Erythroblast (primary cell): ENCODE measurements at places on chromosomes 5 and 9.

- DNase-seq, result no peak
These were observed 661.2 kb upstream of the SEMA6A start for GRCh38 chr5:117235786-117236185.

- DNase-seq, result no peak
These were observed 37.1 kb upstream of the RARS1 start for GRCh38 chr5:168449166-168449565.

GRCh38 chr5:179154991-179155955, 95.1 kb downstream of the ZNF354C start:
- DNase-seq, result no peak

GRCh38 chr9:113659740-113660139, 196.2 kb downstream of the RGS3 start:
- DNase-seq, result no peak

GRCh38 chr5:162026803-162027202, 40.8 kb upstream of the GABRG2 start:
- DNase-seq, result no peak

DNA sequence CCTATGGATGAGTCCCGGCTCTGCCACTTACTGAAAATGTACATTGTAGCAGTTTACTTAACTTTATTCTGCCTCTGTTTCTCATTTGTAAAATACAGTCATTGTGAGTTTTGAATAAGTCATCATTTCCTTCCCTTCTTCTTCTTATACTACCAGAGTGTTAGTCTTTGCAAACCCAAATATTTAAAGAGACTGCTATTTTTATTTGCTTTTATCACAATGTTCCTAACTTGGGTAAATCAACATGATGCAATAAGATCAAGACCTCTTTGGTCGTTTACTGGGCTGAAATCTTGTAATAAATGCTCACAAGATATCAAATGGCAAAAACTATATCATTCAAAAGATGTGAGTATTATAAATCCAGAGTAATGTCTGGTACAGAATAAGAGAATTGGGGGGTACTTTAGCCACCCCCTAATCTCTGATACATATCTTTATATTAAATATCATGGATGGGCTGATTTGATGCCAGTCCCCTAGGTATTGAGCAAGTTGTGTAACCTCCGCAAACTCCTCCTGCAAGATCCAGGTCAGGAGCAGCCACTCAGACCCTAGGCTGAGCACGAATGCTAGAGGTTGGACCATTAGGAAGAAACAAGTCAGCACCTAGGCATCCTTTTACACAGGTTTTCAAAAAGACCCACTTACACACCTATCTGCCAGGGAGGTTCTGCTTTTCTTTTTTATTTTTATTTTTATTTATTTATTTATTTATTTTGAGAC, 13.3 kb upstream of the GLDC start:
- DNase-seq, result no peak

- no peak for DNase-seq
These were observed 463.6 kb upstream of the DAP start for GRCh38 chr5:11224436-11225187.

GRCh38 chr9:134040781-134041648, 15.7 kb downstream of the BRD3OS start:
- peak; percentile 71 for DNase-seq

GRCh38 chr5:33317271-33317670, 123.5 kb upstream of the TARS1 start:
- DNase-seq, result no peak

DNA sequence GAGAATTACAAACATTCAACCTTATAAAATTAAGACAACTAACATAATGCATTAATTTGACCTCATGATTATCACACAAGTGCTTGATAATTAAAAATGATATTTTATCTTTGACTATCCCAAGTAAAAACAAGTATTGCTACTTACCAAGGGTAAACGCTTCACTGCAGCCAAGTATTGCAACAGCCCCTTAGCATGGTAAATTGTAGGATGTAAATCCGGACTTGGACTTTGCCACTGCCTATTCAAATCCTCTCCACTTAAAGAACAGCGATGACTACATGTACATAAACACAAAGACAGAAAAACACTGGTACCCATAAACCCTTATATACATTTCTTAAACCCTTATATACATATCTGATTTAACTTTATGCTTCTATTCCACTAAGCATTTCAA, 155.1 kb downstream of the AGTPBP1 start:
- DNase-seq, result no peak

DNA sequence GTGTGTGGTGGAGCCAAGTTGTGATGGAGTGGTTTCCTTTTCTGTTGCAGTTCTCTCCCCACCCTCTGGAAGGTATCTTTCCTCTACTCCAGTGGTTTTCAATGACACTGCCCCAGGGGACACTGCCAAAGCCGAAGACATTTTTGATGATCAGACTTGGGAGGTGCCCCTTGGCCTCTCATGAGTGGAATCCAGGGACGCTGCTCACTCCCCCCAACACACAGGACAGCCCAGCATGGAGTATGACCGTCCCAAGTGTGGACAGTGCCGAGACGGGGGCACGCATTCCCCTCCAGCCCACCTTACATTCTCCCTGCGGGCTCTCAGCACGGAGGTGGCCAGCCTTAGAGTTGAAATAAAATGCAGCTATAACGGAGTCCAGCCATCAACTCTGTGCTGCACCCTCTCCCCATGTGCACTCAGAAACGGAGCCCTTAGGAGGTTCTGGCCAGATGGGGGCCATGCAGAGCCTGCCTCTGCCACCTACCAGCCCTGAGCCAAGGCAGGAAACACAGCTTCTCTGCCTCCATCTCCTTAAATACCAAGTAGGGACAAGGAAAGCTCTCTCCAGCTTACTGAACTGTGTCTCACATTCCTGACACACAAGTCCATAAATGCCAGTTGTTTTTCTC, 150.8 kb downstream of the ROR2 start:
- no peak for DNase-seq

DNA sequence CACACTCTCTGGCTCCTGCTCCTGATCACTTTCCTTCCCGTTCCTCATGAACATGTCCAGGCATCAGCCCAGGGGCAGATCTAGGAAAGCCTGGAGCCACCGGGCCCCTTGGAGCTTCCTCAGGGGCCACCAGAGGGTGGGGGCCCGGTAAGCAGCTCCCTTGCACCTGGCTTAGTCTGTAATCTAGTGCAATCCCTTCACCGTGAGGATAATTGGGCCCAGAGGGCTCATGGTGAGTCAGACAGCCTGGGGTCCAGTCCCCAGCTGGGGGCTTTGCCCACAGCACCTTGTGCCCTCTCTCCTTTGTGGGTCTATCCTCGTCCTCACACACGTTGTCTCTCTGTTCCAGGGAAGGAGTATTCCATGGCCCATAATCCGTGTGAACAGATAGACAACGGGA, 10.4 kb upstream of the ALDH1B1 start:
- no peak for DNase-seq

DNA sequence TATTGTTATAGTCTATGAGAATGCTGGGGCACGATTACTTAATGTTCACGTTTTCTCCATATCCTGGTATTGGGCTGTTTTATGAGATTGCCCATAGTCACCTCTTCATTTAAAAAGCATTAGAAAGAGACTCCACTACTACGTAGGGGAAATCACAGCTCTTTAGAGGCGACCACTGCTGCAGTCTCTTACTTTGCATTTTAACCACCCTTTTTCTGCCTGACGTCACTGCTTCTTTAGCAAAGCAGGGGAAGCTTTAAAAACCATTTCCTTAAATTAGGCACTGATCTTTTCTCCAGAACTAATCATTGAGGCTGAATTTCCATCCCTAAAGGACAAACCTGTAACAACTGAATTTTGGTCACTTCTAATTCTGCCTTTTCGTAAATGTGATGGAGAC, 38.9 kb downstream of the ZNF608 start:
- DNase-seq, result no peak

DNA sequence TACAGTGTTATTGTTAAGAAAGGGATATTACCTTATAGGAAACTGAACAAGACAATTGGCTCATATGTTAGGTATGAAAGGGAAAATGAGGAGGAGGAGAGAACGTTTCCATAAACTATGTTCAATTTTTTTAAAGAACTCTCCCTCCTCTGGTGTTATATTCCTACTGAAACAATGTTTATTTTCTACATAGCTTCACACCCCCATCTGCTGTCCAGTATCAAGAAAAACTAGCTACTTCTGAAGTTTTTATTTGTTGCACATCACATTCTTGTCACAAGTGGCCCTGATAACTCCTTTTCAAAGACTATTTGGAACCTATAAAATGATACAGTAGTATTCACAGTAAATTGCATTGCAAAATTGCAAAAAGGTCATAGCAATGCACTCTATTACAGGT, 223.4 kb upstream of the FAM174A start:
- DNase-seq, result no peak

DNA sequence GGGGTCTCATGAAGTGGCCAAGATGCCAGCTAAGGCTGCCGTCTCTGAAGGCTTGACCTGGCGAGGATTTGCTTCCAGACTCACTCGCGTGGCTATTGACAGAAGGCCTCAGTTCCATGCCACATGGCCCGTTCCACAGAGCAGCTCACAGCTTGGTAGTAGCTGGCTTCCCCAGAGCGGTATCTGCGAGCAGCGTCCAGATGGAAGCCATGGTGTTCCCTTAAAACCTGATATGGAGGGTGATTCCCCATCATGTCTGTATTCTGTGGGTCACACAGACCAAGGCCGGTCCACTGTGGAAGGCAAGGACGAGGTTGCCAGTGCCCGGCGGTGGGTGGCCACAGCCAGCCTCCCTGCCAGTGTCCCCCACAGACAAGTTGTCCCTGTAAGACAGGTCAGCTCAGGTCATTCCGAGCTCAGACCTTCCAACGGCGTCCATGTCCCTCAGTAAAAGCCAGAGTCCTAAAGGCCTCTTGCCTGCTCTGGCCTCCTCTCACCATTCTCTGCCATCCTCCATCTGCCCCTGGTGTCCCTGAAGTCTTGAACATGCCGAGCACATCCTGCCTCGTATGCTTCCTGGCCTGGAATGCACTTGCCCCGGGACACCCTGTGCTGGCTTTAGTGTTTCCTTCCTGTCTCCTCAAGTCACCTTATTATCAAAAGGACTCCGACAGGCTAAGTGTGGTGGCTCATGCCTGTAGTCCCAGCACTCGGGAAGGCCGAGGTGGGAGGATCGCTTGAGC, 61.3 kb upstream of the LRRTM2 start:
- DNase-seq, result no peak

- no peak for DNase-seq
These were observed 1.1 kb upstream of the OTULINL start for GRCh38 chr5:14580398-14581034.

GRCh38 chr5:58294598-58295305, 165.1 kb downstream of the PLK2 start:
- DNase-seq, result no peak

DNA sequence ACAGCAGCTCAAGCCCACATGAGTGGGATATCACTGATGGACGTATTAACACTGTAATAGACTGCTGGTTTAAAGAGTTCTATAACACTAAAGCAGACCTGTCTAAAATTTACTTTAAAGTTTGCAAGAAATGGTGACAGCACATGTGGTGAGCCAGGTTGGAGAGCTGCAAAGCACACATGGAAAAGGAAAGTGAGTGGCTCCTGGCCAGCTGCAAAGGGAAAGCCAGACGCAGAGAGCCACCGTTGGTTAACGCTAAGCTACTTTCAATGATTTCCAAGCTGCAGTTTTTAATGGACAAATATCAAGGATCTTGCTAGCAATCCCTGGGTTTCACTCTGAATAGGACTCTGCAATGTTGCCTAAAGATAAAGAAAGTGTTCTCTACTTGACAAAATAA, 89.9 kb downstream of the CTNND2 start:
- DNase-seq, result no peak

GRCh38 chr5:17287501-17288155, 70.2 kb downstream of the BASP1 start:
- DNase-seq, result no peak

- no peak for DNase-seq
These were observed 414.5 kb upstream of the ARRDC3 start for GRCh38 chr5:91797576-91797975.

GRCh38 chr5:107532169-107532878, 138.4 kb downstream of the EFNA5 start:
- DNase-seq, result no peak

DNA sequence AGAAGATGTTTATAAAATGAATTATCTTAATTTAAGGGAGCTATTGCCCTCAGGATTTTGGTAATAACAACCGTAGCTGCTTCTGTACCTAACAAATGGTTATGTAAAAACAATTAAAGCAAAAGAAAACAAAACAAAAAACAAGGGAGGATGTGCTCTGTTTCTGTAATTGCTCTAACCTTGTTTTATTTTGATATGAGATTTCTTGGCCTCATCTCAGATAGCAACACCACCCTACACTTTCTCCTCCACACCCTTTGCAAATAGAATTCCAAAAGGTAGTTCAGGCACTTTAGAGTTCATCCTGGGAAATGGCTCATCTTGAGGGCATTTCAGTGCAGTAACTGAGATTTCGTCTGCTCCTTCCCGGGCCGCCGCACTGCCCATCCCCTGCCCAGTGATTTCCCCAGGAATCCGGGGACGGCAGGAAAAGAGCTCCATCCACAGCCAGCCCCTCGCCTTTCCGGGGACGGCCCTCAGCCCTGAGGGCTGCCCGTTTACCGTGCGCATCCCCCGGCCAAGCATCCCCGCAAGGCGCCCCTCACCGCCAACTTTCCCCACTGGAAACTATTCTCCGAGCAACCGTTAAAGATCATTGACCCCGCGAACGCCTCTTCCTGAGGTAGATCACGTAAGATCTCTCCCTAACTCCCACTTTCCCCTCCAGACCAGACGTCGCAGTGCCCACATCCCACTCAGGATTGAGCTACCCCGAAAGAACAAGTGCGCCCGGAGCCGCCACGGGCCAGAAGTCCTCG, 1.2 kb downstream of the FNBP1 start:
- DNase-seq, result no peak

DNA sequence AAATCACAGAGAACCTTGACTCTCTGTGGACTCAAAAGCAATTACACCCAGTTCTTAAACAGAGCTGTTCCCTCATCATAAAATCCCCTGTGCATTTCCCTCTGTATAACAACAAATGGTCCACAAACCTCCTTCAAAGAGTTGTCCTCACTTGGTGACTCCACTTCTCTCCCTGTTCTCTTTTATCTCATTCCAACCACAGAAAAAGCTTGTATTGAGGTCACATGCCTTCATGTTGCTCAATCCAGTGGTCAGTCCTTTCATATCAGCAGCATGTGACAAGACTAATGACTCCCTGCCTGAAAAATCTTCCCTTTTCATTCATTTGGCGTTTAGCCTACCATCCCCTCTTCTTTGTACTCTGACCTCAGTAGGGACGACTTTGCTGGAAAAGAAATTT, 158.0 kb downstream of the DEPDC1B start:
- peak; percentile 4 for DNase-seq
